ENCODE measurements at places on chromosomes 16 and 17.

DNA sequence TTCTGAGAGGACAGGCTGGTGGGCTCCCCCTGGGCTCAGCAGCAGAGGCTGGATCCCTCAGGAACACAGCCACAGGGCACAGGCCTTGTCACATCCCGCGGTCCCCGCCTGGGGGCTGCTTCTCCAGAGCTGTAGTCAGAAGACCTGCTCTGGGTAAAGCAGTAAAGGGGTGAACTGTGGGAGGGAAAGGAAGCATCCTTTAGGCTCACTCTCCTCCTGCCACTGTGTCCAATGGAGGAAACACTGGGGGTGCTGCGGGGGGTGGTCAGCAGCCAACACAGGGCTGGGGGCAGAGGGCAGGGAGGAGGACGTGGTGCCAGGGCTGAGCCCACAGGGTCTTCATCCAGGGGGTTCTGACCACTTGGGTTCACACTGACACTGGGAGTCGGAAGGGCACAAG is 5.0 kb upstream of the SLC38A8 start:
- DNase-seq: no peak

DNA sequence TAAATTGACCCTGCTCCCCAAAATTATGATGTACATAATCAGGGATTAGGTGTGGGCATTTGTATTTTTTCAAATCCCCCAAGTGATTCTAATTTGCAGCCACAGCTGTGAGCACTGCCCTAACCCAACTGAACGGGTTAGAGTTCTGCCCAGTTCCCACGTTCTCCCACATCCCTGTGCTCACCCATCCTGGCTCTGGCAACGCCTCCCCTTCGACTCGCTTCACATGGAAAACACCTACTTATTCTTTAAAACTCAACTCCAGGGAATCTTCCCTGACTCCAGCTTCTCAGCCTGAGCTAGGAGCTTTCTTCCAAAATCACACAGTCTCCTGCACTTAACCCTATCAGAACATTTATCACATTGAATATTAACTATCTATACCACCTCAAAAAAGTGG is 17.6 kb upstream of the C16orf82 start:
- no peak for DNase-seq

DNA sequence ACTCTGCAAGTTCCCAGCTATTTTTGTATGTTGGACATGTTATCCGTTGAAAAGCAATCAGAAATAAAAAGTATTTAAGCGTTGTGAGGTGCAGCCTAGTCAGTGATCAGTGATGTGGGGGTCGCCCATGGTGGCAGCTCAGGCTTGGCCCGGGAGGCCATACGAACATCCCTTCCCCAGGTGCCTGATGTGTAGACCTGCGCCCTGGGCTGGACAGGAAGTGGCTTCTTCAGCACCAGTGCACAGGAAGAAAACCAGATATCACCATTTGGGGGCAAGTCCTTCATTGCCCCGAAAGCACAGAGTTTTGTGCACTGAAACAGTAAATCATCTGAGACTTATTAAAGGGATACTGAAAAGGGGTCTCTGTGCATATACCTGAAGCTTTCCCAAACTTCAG is 98.9 kb downstream of the SOCS1 start:
- DNase-seq: no peak

DNA sequence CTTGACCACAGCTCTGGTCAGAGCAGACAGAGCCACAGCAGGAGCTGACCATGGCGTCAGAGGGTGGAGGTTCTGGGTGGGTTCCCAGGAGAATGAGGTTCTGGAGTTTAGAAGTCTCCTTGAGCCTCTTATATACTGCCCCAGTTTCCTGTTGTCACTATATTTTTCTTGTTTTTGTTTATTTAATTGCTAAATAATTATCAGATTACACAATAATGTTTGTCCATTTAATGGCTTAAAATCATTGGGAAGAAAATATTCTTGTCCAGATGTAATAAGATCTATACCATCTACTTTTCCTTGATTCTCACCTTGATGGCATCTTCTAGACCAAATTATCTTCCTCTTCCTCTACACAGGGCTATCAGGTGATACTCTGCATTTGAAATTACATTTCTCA is at the start of gene KRTAP4-3:
Gene KRTAP4-3 (minus strand): TSS at position 101 of the 400 bp plus-strand sequence. CDS start 49 bp downstream, at position 52.
- no peak for DNase-seq

GRCh38 chr16:69706256-69706974 is 19.9 kb downstream of the NQO1 start:
- DNase-seq: no peak

DNA sequence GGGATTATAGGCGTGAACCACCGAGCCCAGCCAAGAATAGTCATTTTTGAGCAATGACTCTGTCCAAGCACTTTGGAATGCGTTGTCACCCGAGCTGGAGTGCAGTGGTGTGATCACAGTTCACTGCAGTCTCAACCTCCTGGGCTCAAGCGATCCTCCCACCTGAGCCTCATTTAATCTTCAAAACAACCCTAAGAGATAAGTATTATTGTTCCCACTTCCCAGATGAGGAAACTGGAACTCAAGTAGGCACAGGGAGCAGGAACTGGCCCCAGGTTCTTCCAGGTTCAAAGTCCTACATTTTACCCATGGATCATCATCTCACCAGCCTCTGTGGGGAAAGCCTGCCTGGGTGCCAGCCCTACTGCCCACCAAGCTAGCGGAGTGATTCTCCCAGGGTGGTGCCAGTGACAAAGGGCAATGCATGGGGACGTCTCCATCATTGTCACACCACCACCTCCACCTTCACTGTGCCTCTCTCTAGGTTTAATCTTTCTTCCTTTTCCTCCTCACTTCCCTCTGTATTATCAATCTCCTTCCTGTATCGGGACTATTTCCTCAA is 11.3 kb upstream of the RNF157 start:
- no peak for DNase-seq

- DNase-seq: no peak
These were observed 6.8 kb upstream of the FOXN1 start for GRCh38 chr17:28499364-28499664.

GRCh38 chr17:1626333-1626732 is 2.3 kb downstream of the SLC43A2 start:
- no peak for DNase-seq
